B cell (primary cell): ENCODE measurements at places on chromosomes 4 and X. TPM values are rescaled to one million over a fixed set of nuclear protein-coding genes. Genes with fewer than 3 reads are reported as not detected.

DNA sequence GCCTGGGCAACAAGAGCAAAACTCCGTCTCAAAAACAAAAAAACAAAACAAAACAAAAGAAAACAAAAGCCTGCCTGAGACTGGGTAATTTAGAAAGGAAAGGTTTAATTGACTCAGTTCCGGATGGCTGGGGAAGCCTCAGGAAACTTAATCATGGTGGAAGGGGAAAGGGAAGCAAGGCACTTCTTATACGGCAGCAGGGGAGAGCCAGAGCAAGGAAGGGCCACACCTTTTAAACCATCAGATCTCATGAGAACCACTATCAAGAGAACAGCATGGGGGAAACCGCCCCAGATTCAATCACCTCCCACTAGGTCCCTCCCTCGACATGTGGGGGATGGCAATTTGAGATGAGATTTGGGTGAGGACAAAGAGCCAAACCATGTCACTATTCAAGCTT is 122.2 kb downstream of the UBE2K start:
- no peaks in the 10 kb centered on the region for H3K4me1 ChIP-seq
- no peak overlapping the region for H3K4me3 ChIP-seq
- no peaks in the 10 kb centered on the region for H3K27me3 ChIP-seq
- H3K27ac ChIP-seq, result no peak overlapping the region
- peaks cover 5% of the 10 kb centered on the region for H3K36me3 ChIP-seq

- H3K36me3 ChIP-seq, result no peaks in the 10 kb centered on the region
- H3K27ac ChIP-seq, result no peak overlapping the region
- no peaks in the 10 kb centered on the region for H3K27me3 ChIP-seq
- H3K4me1 ChIP-seq, result no peaks in the 10 kb centered on the region
These were observed 36.1 kb upstream of the PHKA2 start for GRCh38 chrX:19019996-19020395.

DNA sequence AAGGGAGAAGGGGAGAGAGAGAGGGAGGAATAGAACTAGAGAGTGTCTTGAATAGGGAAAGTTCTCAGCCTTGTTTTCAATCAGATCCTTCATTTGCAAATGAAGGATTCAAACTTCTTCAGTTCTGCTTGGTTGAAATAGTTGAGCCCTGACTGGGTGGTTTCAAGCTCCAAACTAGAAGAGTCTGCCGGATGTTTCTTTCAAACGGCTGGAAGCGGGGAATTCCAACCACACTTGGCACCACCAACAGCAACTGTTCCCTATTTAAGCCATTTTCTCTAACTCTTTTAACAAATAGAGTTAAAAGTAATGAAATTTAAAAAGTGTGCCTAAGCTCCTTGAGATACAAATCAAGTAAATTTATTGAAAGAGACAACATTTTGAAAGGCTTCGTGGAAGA is 67.5 kb upstream of the DDX60 start:
- H3K4me3 ChIP-seq, result no peak overlapping the region
- DNase-seq, result no peak
- peaks cover 58% of the 10 kb centered on the region for H3K36me3 ChIP-seq
- H3K27me3 ChIP-seq, result no peaks in the 10 kb centered on the region

Gene RTL9
- total RNA-seq, result not detected in 2 replicates

Gene GSPT2
- 13.5 and 14.5 TPM in 2 replicates for total RNA-seq

DNA sequence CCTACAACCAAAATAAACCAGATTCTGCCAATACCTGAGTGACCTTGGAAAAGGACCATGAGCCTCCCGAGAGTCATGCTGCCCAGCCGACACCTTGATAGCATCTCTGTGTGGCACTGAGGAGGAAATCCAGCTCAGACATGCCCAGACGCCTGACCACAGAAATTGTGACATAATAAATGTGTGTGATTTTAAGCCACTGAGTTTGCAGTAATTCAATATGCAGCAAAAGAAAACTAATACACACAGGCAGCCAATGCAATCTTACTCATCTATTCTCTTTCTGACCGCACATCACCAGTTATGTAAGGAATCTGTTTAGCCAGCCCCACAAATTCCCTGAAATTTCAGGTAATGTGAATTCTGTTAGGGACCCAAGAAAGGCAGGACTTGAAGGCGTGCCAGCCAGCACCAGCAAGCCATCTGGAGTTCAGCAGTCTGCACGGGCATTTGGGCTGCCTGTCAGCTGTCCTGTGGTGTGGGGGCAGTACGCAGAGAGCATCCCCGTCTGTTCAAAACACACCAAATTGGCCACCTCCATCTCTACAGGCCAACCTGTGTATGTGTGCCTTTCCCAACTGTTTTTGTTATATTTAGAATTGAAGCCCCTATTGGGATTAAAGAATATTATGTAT is 176.4 kb downstream of the NLGN4X start:
- H3K4me1 ChIP-seq, result no peaks in the 10 kb centered on the region
- H3K27me3 ChIP-seq, result no peaks in the 10 kb centered on the region
- no peak overlapping the region for H3K4me3 ChIP-seq
- DNase-seq, result no peak
- H3K36me3 ChIP-seq, result no peaks in the 10 kb centered on the region

GRCh38 chr4:82983444-82983843 is 27.2 kb downstream of the LIN54 start:
- H3K36me3 ChIP-seq, result peaks cover 8% of the 10 kb centered on the region
- no peak overlapping the region for H3K4me3 ChIP-seq
- H3K27me3 ChIP-seq, result no peaks in the 10 kb centered on the region
- no peaks in the 10 kb centered on the region for H3K4me1 ChIP-seq
- no peak overlapping the region for H3K27ac ChIP-seq

DNA sequence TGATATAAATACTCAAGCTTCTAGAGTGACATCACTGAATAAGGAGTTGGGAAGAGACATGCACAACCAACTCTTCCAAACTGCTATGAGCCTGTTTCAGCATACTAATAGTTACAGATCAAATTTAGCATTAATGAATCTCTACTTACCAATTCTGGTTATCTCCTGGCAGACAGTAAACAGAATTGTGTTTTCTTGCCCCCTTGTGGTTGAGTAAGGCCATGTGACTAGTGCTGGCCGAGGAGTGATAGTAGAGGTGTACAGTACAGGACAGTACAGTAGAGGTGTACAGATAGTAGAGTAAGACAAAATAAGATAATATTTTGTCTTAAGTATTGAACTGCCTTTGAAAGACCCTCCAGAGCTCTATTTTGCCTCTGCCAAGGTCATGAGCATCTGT is 681.4 kb downstream of the GABRG1 start:
- H3K27ac ChIP-seq, result no peak overlapping the region
- DNase-seq, result no peak
- H3K36me3 ChIP-seq, result no peaks in the 10 kb centered on the region
- H3K27me3 ChIP-seq, result no peaks in the 10 kb centered on the region
- no peaks in the 10 kb centered on the region for H3K4me1 ChIP-seq

DNA sequence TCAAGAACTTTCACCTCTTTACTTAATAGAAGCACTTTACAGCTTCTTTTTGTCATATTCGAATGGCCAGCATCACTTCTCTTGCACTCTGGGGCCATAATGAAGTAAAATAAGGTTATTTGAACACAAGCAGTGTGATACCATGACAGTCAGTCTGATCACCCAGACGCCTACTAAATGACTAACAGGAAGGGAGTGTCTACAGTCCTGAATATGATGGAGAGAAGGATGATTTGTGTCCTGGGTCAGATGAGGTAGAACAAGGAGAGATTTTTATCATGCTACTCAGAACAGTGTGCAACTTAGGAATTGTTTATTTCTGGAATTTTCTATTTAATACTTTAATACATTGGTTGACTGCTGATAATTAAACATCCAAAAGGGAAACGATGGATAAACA is 284.2 kb upstream of the F9 start:
- no peaks in the 10 kb centered on the region for H3K27me3 ChIP-seq
- H3K4me1 ChIP-seq, result no peaks in the 10 kb centered on the region
- no peak overlapping the region for H3K27ac ChIP-seq
- DNase-seq, result no peak
- H3K36me3 ChIP-seq, result no peaks in the 10 kb centered on the region

- H3K27me3 ChIP-seq, result no peaks in the 10 kb centered on the region
- H3K36me3 ChIP-seq, result peaks cover 3% of the 10 kb centered on the region
- H3K4me1 ChIP-seq, result no peaks in the 10 kb centered on the region
- DNase-seq, result no peak
- no peak overlapping the region for H3K27ac ChIP-seq
- H3K4me3 ChIP-seq, result no peak overlapping the region
These were observed 101.4 kb downstream of the C4orf51 start for GRCh38 chr4:145781351-145781750.

Gene SMIM31
- not detected in 2 replicates for total RNA-seq

GRCh38 chrX:7972586-7972985 is 45.4 kb upstream of the PNPLA4 start:
- no peaks in the 10 kb centered on the region for H3K27me3 ChIP-seq
- no peak for DNase-seq
- H3K36me3 ChIP-seq, result no peaks in the 10 kb centered on the region

Gene STK32B
- 0.22 and 0.44 TPM in 2 replicates for total RNA-seq

Gene LRAT
- total RNA-seq, result not detected in 2 replicates

Gene P2RY8
- 140 and 142 TPM in 2 replicates for total RNA-seq

Gene GPR173
- 0.17 TPM in 1 of 2 replicates, not detected in the other for total RNA-seq

- no peaks in the 10 kb centered on the region for H3K27me3 ChIP-seq
- peak; percentile 66 for DNase-seq
These were observed 760 bp downstream of the UGT8 start for GRCh38 chr4:114599231-114599902.

DNA sequence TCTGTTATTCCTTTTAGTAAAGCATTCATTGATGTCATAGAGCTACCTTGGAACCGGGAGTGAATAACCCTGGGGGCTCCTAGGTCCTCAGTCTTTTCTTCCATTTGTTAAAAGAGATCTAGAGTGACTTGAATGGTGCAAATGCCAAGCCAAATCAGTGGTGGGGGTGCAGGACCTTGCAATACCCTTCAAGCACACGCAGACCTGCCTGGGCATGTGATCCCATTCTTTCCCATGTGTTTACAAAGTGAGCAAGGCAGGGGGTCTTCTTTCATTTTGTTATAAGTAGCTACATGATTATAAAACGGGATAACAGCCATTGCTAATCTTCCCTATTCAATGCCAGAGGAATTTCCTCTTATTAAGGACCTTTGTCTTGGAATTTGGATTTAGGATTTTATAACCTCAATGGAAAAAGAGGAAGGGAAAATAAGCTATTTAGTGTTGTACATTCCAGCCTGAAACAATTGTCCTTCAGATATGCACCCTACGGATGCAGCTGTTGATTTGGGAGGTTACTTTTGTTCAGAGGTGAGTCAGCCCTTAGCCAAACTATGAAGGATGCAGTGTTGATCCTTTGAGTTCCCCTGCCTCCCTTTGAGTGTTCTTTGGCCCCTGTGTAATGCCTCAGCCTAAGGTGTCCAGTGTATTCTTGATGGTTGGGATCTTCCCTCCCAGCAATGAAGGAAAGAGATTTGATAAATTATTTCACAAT is 623.8 kb upstream of the HTR2C start:
- no peak overlapping the region for H3K27ac ChIP-seq
- peaks cover 9% of the 10 kb centered on the region for H3K4me1 ChIP-seq
- no peaks in the 10 kb centered on the region for H3K36me3 ChIP-seq
- H3K27me3 ChIP-seq, result no peaks in the 10 kb centered on the region
- no peak for DNase-seq

Gene PRDM8
- 30.1 and 35.6 TPM in 2 replicates for total RNA-seq

DNA sequence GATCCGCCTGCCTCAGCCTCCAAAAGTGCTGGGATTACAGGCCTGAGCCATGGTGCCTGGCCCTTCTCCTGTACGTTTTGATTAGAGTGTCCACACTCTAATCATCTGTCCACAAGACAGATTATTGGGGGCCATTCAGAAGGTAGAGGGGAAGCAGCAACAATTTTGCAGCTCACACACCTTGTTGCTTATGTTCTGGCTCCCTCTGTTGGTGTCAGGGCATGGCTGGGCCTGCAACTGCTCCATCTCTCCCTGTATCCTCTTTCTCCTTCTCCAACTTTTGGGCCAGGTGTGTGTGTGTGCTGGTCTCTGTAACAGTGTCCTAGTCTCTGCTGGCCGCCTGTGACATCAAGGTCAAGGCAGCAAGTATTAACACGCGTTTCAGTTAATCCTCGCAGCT is 125.5 kb upstream of the MBNL3 start:
- no peak overlapping the region for H3K27ac ChIP-seq
- no peaks in the 10 kb centered on the region for H3K4me1 ChIP-seq
- no peaks in the 10 kb centered on the region for H3K27me3 ChIP-seq

DNA sequence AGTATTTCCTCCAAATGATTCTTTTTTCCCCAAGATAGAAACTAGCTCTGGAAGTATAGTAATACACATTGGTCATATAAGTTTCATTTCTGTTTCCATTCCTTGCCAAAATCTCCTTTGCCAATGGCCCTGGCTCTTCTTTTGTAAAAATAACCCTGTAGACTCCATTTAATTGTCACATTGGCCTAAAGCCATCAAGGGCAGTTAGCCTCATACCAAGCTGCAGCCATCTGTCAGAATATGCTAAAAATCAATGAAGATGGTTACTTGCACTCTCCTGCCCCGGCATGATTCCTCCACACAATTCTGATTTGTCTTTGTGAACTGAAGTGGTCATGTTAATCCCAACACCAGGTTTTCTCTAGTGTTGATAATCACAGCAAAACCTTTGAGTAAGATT is 380.5 kb downstream of the SH2D1A start:
- no peaks in the 10 kb centered on the region for H3K36me3 ChIP-seq
- H3K4me1 ChIP-seq, result no peaks in the 10 kb centered on the region
- H3K27ac ChIP-seq, result no peak overlapping the region
- H3K4me3 ChIP-seq, result no peak overlapping the region
- no peaks in the 10 kb centered on the region for H3K27me3 ChIP-seq
- DNase-seq, result no peak

Gene MAEA
- total RNA-seq, result 103 and 106 TPM in 2 replicates

Gene SPATA18
- 1.9 and 2.0 TPM in 2 replicates for total RNA-seq

Gene PROM1
- total RNA-seq, result not detected in 2 replicates

Gene TCEAL2
- total RNA-seq, result not detected in 2 replicates

- H3K27ac ChIP-seq, result no peak overlapping the region
- H3K36me3 ChIP-seq, result no peaks in the 10 kb centered on the region
- H3K4me1 ChIP-seq, result no peaks in the 10 kb centered on the region
- no peaks in the 10 kb centered on the region for H3K27me3 ChIP-seq
- no peak for DNase-seq
- no peak overlapping the region for H3K4me3 ChIP-seq
These were observed 357.4 kb downstream of the STIM2 start for GRCh38 chr4:27218013-27218412.

Gene FAM47A
- not detected in 2 replicates for total RNA-seq

GRCh38 chr4:84847978-84848377 is 118.5 kb downstream of the WDFY3 start:
- no peak for DNase-seq
- no peaks in the 10 kb centered on the region for H3K27me3 ChIP-seq
- H3K4me3 ChIP-seq, result no peak overlapping the region
- H3K27ac ChIP-seq, result no peak overlapping the region
- no peaks in the 10 kb centered on the region for H3K36me3 ChIP-seq

Gene SSX2
- total RNA-seq, result not detected in 2 replicates
